ENCODE measurements at places on chromosomes 13 and 19.

GRCh38 chr13:48726711-48727110 is 73.0 kb downstream of the CYSLTR2 start:
- DNase-seq: no peak

DNA sequence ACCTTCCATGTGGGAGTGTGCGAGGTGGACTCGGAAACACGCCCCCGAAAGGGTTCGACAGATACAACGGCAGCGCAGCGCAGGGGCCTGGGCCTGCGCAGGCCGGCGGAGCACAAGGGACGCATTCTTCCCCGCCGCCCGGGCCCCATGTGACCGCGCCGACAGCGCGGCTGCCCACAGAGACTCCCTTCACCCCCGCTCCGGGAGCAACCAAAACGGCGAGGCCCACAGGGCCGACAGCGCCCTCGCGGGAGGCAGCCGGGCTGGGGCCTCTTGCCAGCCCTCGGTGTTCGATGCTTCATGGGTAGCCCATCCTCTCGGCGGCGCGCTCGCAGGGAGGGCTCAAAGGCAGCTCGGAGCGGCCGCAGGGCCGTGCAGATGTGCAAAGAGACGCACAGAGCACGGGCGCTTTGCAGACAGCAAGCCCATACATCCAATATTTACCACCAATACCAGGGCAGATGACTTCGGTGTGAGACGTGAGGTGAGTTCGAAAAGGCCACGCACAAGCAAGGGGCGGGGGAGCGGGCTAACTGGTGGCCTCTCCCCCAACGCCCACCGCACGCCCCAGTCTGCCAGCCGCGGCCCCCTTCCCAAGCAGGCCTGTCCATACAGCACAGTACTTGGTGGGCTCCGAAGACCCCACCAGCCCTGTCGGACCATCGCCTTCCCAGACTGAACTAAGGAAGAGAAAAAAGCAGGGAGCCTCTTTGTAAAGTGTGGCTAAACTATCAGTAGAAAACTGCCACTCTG is 89.9 kb downstream of the CRYL1 start:
- no peak for DNase-seq

DNA sequence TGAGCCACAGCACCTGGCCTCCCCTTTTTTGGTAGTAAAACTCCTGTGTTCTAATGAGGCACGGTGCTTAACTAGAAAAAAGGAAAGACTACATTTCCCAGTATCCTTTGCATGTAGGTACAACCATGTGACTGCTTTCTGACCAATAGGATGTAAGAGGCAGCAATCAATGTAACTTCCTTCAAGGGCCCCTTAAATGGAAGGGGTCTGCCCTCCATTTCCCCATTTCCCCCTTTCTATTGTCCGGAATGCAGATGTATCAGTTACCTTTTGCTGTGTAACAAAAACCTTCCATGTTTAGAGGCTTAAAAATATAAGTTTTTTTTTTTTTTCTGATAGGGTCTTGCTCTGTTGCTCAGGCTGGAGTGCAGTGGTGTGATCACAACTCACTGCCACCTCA is 2.2 kb downstream of the GPR32 start:
- no peak for DNase-seq

DNA sequence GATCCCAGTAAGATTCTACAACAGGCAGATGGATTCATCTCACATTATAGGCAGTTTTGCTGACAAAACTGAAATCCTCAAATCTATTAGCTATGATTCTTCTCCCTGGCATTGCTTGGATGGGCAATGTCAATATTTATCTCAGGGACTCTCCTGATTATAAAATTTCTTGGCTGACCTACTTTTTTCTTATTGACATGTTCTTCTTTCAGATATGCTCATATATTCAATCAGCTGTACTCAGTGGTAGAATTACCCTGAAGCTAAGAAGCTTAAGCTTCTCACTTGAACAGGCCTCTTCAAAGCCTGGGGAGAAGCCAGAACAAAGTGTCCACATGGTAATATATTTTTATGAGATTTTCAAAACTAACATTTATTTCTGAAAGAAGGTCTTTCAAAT is 513.6 kb downstream of the PCDH9 start:
- no peak for DNase-seq

GRCh38 chr13:33678906-33679657 is 138.9 kb upstream of the RFC3 start:
- DNase-seq: no peak

- DNase-seq: no peak
Measured at GRCh38 chr13:111140562-111141105, 25.5 kb downstream of the ARHGEF7 start.

DNA sequence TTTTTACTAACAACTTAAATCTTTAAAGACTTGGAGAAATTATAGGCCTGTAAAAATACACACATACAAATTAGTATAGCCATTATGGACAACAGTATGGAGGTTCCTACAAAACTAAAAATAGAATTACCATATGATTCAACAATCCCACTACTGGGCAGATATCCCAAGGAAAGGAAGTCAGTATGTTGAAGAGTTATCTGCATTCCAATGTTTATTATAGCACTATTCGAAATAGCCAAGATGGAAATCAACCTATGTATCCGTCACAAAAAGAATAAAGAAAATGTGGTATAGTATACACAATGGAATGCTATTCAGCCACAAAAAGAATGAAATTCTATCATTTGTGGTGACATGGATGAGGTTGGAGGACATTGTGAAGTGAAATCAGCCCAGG is 37.2 kb downstream of the SLITRK1 start:
- DNase-seq: no peak

- no peak for DNase-seq
Measured at GRCh38 chr13:77353995-77354394, 27.1 kb upstream of the MYCBP2 start.

- DNase-seq: no peak
Measured at GRCh38 chr19:49581007-49581508, at the start of gene PRRG2. Gene PRRG2 (plus strand): TSS chr19:49581316. CDS start chr19:49583220, 1,904 bp downstream.

DNA sequence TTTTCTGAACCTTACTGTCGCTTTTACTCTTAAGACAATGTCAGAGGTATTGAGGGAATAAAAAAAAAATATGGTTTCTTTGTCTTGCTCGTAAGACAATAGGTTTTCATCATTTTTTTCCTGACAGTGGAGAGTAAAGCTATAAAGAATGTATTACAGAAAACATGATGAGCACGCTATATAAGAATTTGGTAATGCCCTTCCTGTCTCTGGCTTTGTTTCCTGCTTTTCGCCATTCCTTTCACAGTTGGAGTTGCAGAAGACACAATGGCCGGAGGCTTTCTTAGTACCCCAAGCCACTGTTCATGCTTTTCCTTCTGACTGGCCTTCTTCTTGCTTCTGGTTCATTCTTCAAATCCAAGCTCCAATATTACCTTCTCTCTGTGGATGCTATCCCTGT is 101.0 kb upstream of the DACH1 start:
- DNase-seq: no peak

DNA sequence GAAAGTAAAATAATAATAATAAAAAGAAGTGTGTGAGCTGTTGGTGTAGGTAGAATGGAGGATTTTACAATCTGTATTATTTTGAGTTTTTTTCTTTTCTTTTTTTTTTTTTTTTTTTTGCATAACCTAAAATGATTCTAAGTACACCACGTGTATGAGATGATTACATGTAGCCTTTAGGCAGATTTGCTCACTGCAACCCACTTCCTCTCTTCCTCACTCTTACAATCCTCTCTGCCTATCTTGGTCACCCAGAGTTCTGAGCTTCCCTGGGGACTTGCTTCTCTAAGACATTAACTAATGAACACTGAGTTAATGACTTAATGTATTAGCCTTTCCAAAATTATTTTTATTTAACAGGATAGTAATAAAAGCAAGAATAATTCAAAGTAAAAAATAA is 1169.6 kb downstream of the EFNB2 start:
- DNase-seq: no peak

GRCh38 chr19:49441210-49441959 is at the start of gene SLC17A7:
Gene SLC17A7 (minus strand): TSS chr19:49441527. CDS start chr19:49441379, 148 bp downstream.
- DNase-seq: no peak

GRCh38 chr13:109740721-109741120 is 45.7 kb downstream of the IRS2 start:
- no peak for DNase-seq

DNA sequence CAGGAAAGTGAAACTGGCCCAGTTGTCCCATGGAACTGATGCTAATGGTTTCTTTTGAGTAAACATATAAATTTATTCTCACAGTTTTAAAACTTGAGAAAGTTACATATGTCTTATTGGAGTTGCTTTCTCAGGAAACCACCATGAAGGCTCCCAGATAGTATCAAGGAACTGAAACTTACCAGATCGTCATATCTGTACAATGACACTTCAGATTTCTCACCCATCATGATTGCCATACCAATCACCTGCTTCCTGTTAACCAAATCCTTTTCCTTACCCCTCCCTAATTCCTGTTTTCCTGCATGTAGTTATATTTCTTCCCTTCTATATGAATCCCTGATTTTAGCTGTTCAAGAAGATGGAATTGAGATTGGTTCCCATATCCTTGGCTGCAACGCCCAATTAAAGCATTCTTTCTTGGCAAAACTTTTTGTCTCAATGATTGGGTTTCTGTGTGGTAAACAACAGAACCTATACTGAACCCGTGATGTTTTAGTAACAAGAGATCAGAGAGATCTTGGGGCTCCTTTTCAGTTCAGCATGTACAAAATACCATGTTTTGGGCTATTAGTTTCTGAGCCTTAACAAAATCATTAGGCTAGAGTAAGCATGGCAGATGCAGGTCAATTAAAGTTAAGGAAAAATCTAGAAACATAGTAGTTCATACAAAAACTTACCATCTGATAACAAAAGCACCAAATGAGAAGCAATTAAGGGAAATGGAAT is 781.3 kb upstream of the MIR17HG start:
- DNase-seq: no peak

- no peak for DNase-seq
Measured at GRCh38 chr19:6476155-6476895, 5.3 kb downstream of the DENND1C start.

DNA sequence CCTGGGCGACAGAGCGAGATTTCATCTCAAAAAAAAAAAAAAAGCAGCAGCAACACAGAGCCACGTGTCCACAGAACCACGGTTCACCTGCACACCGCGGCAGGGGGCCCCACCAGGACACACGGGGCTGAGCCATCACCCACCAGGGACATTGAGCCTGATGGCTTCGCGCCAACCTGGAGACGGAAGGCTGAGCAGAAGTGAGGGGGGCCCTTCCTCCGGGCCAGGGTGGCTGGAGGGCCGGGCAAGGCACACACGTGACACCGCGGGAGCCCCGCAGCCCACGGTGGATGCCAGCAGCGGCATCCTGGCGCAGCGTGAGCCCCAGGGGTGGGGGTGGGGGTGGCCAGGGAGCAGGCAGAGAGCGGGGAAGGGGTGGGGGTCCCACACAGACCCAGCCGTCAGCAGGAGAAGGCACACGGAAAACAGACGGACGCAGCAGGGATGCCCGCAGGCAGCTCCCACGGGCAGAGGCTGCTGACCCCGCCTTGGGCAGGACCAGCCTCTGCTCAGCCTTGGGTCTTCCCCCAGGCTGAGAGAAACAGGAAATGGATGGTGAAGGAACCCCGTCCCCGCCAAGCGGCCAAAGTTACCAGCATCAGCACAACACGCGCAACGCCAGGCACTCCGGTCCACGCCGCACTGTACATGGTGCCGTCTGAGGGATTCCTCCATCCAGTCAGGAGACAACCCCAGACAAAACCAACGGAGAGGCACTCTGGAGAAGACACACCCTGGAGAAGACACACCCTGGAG is 33.6 kb downstream of the SBNO2 start:
- DNase-seq: no peak

DNA sequence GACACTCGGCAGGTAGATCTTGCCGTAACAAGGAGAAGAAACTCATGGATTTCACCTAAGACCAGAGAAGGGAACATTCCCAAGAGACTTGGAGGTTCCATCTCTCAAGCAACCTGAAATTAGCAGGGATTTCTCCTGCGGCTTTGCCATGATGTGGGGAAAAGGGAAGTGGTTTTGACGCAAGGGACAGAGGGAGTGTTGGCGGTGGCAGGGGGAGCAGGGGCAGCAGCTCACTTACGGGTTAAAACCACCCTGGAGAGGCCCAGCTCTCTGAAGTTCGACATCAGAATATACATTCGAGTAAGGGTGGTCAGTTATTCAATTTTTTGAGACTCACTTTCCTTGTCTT is 76.1 kb upstream of the POMP start:
- DNase-seq: no peak

DNA sequence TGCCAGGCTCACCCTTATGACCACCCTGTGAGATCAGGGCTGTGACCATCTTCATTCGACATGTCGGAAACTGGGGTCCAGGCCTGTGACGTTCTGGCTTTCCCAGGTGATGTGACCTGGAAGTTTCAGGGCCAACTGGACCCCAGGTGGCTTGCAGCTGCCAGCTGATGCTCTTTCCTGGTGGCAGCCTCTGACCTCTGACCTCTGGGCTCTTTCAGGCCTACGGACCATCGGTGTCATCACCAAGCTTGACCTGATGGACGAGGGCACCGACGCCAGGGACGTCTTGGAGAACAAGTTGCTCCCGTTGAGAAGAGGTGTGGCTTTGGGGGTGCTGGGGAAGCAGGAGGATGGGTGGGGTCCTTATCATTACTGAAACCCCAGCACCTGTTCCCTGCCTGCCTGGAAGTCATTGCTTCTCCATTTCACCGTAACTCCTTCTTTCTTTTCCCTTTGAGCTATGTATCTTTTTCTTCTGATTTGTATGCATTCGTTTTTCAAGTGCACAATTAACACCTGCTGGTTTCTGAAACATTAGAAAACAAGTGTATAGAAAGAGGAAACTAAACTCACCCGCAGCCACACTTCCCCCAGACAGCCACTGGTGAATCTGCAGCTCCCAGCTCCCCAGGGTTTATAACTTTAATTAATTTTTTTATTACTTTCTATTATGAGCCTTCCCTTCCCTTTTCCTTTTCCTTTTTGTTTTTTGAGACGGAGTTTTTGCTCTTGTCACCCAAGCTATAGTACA is 58.9 kb downstream of the TMED1 start:
- DNase-seq: no peak

- DNase-seq: no peak
Measured at GRCh38 chr13:27034678-27035111, 136.9 kb downstream of the USP12 start.

GRCh38 chr19:58338825-58339558 is 12.2 kb downstream of the ZSCAN22 start:
- DNase-seq: no peak

GRCh38 chr19:19460761-19461265 is 54.5 kb downstream of the TSSK6 start:
- no peak for DNase-seq

DNA sequence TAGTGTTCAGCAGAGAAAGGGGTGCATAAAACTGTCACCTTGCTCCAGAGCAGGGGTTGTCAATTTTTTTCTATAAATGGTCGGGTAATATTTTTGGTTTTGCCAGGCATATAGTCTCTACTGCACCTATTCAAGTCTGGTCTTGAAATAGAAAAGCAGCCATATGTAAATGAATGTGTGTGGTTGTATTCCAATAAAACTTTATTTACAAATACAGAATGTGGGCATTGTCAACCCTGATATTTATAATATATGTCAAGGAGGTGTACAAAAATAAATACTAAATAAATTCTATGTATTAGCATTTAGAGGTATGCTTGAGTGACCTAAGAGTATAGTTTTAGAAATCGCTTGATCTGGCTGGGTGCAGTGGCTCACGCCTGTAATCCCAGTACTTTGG is 97.6 kb upstream of the SPRY2 start:
- no peak for DNase-seq

- no peak for DNase-seq
Measured at GRCh38 chr19:41606215-41606837, 20.5 kb downstream of the CEACAM4 start.

All from HFF-Myc (cell line).